Suppressor macrophage treated with lipopolysaccharide for 1 hour (primary cell): ENCODE measurements at places on chromosomes 3 and 15.

DNA sequence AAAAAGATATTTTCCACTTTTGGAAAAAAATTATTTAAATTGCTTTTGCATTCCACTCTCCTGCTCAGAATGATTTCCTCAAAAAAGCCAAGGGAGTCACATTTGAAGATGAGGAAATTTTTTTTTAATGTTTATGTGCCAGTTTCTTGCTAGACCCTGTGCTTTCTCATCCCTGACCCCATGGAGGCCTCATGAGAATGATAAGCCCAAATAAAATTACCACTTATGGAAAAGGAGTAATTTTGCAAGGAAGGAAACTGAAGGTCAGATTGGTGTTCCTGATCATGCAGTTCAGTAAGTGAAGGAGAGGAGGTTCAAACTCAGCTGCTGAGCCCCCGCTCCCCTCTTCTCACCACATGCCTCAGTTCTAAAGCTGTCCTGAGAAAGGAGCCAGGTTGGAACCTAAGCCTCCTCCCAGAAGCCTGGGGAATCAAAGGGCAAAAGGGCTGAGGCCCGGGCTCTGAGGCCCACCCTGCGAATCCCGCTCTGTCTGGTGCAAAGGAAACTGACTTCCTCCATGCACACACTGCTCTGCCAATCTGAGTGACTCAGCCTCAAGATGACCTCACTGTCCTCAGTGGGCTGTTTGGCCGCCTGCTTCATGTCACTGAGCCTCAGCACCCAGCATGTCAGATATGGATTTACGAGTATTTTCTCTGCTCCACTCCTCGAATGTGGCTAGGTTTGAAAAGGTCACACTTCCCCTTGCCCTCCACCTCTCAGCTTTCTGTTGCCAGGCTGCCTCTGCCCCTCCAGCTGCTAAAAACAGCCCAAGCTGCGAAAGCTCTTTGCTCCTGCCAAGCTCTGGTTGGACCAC is 56.9 kb upstream of the FLNB start:
- peak; percentile 90 for DNase-seq

DNA sequence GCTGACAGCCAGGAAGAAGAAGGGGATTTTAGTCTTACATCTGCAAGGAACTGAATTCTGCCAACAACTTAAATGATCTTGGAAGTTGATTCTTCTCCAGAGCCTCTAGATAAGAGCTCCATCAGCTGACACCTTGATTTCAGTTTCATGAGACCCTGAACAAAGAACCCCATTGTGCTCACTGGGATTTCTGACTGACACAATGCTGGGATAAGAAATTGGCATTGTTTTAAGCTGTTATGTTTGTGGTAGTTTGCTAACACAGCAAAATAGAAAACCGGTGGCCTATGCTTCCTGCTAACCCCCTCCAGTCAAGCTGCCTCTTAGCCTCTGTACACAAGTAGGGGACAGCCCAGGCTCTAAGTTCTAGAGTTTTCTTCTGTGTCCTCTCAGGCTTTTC is 36.2 kb downstream of the MASP1 start:
- DNase-seq: no peak

DNA sequence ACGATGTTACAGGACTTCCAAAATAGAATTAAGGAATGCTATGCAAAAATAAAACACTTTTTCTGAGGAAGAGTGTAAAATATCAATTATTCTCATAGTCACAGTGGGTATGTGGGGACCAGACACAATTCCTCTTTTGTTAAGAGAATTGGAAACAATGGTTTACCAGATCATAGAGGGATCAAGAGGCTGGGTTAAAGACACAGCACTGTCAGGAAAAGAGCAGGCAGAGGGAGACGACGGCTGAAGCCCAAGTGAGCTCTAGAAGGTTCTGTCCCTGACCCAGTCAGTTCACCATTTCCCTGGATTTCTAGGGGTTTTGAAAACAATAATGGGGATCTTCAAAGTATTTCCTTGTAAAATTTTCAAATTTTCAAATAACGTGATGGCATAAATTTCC is 54.0 kb upstream of the POLR2M start:
- DNase-seq: no peak

- no peak for DNase-seq
These were observed 513.0 kb downstream of the NTRK3 start for GRCh38 chr15:87743562-87743961.

DNA sequence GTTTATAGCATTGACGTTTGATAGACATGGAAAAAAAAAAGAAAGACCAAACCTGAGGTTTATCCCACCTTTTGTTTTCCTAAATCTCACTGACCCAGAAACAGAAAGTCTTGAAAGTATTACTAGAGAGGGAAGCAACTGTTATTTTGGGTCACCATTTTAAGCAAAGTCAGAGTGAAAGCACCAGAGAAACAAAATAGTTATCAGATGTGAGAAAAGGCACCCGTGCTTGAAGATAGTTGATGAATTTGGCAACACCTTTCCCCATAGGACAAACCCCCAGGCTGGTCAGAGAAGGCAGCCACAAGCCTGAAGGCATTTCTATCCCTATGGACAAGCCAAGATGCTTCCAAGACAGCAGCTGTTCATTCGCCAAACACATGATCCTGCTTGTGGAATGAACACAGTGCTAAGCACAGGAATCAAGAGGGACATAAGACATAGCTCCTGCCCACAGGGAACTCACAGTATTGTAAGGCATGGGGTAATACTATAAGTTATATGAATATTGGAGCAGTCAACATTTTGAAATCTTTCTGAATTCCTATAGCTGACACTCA is 170.9 kb downstream of the ERC2 start:
- no peak for DNase-seq

GRCh38 chr3:44772099-44772442 is 10.5 kb downstream of the KIF15 start:
- no peak for DNase-seq

DNA sequence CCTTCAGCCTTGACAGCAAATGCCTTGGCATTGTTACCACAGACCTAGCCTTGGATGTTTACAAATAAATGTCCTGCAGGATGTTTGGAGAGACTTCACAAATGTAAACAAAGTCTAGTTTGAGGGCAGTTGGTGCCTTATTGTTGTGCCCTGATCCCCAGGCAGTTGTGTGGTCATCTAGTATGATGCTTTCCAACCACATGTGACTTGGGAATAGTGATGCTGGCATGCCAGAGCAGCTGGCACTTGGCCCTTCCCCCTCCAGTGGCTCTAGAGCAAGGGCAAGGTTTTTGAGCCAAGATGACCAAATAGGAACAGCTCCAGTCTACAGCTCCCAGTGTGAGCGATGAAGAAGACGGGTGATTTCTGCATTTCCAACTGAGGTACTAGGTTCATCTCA is 258.2 kb downstream of the ADAMTS17 start:
- DNase-seq: no peak

GRCh38 chr3:34279901-34280300 is 481.5 kb downstream of the PDCD6IP start:
- DNase-seq: peak; percentile 67

DNA sequence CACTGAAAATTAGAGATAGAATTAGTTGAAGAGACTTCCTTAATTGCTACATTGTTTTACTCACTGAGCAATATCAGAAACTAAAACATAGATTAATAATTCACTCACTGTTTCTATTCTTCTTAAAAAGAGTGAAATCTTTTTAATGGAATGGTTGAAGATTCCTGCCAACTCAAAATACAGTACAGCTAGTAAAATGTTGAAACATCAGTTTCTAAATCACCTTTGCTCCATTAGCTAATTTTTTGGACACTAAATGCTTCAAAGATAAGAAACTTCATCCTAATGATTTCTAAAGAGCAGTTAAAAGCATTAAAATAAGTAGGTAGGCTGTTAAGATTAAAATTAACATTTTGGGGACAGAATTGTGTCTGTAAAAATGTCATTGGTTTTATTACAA is 10.5 kb upstream of the NIT2 start:
- no peak for DNase-seq

GRCh38 chr3:1469687-1470086 is 376.9 kb downstream of the CNTN6 start:
- no peak for DNase-seq
